Diencephalon (tissue), 1 donor: ENCODE measurements at places on chromosomes 5 and 9. TPM values are rescaled to one million over a fixed set of nuclear protein-coding genes. Genes with fewer than 3 reads are reported as not detected.

The ORM2 gene
- not detected for total RNA-seq

The CDO1 gene
- 125 TPM for total RNA-seq

The EGFLAM gene
- total RNA-seq, result 5.8 TPM

The GPR151 gene
- total RNA-seq, result 0.46 TPM

The TXNDC8 gene
- not detected for total RNA-seq

The RMI1 gene
- total RNA-seq, result 17.8 TPM

The CLIC3 gene
- not detected for total RNA-seq

The PELO gene
- total RNA-seq, result 26.8 TPM

The MPDZ gene
- total RNA-seq, result 64.1 TPM

The DAB2IP gene
- 22.6 TPM for total RNA-seq

The SLC1A3 gene
- total RNA-seq, result 418 TPM

The TLX3 gene
- total RNA-seq, result not detected

The EFCAB9 gene
- not detected for total RNA-seq

The LCN1 gene
- not detected for total RNA-seq

The FANCC gene
- total RNA-seq, result 17.3 TPM

The SVEP1 gene
- 4.4 TPM for total RNA-seq

The WDR38 gene
- total RNA-seq, result 2.1 TPM

The RHOBTB3 gene
- 250 TPM for total RNA-seq

The TNFSF15 gene
- 0.23 TPM for total RNA-seq

The MYMK gene
- total RNA-seq, result not detected

The ASPN gene
- 2.3 TPM for total RNA-seq

The CARTPT gene
- total RNA-seq, result 2.3 TPM

The SPARC gene
- total RNA-seq, result 157 TPM

The GGTA1 gene
- total RNA-seq, result 3.5 TPM

The ARL14EPL gene
- not detected for total RNA-seq

The BRINP1 gene
- total RNA-seq, result 93.0 TPM

The ADAMTS13 gene
- total RNA-seq, result 3.5 TPM

The ARID3C gene
- total RNA-seq, result 0.69 TPM

The IL4 gene
- total RNA-seq, result not detected

The ABO gene
- total RNA-seq, result under 0.01 TPM

The EDIL3 gene
- total RNA-seq, result 114 TPM

The SLC6A3 gene
- 12.5 TPM for total RNA-seq

The IGFBPL1 gene
- total RNA-seq, result 38.3 TPM

The UBE2D2 gene
- 122 TPM for total RNA-seq

The TNC gene
- total RNA-seq, result 112 TPM

The SIT1 gene
- total RNA-seq, result not detected

The IL33 gene
- 17.5 TPM for total RNA-seq

The C5orf63 gene
- 9.5 TPM for total RNA-seq

The NRG2 gene
- 5.1 TPM for total RNA-seq

The TEX48 gene
- total RNA-seq, result not detected

The IQGAP2 gene
- total RNA-seq, result 21.2 TPM

The SLIT3 gene
- 7.6 TPM for total RNA-seq

The SUSD3 gene
- total RNA-seq, result 1.4 TPM

The LCN10 gene
- total RNA-seq, result not detected

The SAXO1 gene
- not detected for total RNA-seq

The GDA gene
- 19.1 TPM for total RNA-seq

The SLC25A48 gene
- 7.8 TPM for total RNA-seq

The TOR4A gene
- 0.92 TPM for total RNA-seq

The GADD45G gene
- 8.8 TPM for total RNA-seq

The PLAC8L1 gene
- 0.69 TPM for total RNA-seq

The PLCXD3 gene
- 23.5 TPM for total RNA-seq

The ARHGEF37 gene
- 3.0 TPM for total RNA-seq

The TRIP13 gene
- total RNA-seq, result 8.8 TPM

The LRRC14B gene
- total RNA-seq, result 3.2 TPM

The HMMR gene
- total RNA-seq, result 4.4 TPM

The GRIA1 gene
- 141 TPM for total RNA-seq

The SH3PXD2B gene
- 27.0 TPM for total RNA-seq

The TAF1L gene
- total RNA-seq, result under 0.01 TPM
